ENCODE measurements at places on chromosomes 2 and 18. TPM values are rescaled to one million over a fixed set of nuclear protein-coding genes. Genes with fewer than 3 reads are reported as not detected.

The GKN2 gene
- total RNA-seq, result not detected

The FASTKD2 gene
- total RNA-seq, result 35.0 TPM

The CCBE1 gene
- total RNA-seq, result 2.6 TPM

The LRATD1 gene
- 5.2 TPM for total RNA-seq
